NCI-H2029 (cell line): ENCODE measurements at places on chromosomes 3 and 15.

DNA sequence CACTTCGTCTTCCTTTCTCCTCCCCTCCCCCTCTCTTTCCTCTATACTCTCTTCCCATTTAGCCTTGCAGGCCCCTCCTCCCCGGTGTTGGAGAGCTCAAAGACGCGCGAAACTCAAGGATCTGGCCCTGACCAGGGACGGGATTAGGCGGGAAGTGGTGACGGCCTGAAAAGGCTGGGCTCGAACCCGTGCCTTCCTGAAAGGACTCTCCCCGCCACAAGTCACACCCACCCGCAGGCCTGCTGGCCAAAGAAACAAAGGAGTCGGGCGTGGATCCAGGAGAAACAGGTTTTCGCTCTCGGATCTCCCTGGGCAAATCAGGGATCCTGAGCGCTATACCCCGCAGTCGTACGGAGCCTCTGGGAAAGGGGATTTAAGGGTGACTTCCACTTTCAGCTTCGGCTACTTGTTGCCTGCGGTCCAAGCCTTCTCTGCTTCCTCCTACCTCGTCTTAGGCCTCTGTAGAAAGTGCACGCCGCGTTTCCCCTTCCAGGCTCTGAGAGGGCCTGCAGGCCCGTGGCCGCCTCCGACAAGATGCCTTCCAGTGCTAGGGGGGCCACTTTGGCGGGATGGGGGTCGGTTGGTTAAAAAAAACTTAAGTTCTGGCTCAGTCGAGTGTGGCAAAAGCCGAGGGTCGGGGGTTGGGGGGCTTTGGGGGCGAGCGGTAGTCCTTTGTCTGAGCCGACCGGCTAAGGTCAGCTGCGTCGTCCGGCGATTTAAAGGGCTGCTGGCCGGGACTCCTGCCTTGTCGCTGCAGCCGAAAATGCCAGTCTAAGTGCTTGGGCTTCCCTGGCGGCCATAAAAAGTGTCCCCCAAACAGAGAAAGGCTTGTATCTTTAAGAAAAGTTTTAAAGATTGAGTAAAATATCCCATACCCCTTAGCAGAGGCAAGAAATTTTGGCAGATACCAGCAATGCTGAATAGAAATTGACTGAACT lies 8.2 kb downstream of the ZIC4 start:
- DNase-seq: no peak

GRCh38 chr3:8864402-8865350 lies 95.3 kb upstream of the OXTR start:
- no peak for DNase-seq

DNA sequence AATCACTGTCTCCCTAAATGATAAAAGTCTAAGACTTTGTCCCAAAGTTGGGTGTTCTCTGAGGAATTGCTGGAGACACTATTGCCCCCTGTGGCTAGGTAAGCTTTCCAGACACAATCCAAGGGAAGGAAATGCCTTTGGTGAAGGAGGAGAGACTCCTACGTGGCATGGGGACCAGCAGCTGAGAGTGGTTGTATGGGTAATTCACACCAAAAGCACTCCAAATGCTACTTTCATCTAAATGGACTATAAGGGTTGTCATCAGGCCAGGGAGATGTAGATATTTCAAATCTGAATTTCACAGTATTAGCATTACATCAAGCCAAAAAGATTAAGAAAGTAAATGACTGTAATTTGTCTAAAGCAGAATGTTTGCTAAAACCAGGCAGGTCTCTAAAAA lies 400.8 kb upstream of the THBS1 start:
- DNase-seq: no peak

DNA sequence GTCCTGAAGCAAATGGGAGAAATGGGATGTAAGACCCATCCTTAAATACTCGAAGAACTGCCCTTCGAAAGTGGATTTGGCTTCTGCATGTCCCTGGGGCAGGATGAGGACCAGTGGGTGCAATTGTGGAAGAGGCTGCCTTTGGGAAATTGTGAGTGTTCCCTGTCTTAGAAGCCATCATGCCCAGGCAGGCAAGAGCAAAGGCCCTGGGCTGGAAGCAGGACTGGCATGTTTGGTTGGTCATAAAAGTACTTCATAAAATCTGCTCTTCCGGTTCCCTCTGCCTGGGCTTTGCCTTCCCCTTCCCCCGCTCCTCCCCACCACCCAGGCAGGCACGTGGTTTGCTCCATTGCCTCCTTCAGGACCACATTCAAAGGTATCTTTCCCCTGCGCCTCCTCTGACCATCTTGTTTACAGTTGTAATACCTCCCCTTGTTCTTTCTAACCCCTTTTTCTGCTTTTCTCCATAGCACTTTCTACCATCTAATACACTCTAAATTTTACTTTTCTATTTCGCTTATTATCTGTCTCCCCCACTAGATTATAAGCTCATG lies 8.3 kb downstream of the MINAR1 start:
- DNase-seq: no peak

GRCh38 chr15:55420171-55420866 lies 12.0 kb downstream of the PIERCE2 start:
- no peak for DNase-seq

DNA sequence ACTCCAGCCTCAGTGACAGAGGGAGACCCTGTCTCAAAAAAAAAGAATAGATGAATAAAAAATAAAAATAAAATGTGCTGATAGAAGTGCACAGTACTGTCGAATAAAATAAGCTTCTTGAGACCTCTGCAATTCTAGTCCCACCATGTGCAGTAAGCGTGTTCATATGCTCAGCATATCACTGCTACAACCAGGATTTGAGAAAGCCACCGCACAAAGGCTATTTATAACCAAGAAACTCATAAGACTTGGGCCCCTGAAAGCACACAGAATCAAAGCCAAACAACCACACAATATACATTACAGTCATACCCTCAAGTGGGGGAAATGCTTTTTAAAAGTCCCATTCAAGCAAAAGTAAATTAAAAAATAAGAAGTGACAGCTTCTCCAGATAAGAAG lies 56.5 kb upstream of the FXR1 start:
- DNase-seq: no peak
